Activated T-helper 1 cell treated with anti-CD3 and anti-CD28 coated beads, Interleukin-2, amount 50 U/mL, for 16 hours (primary cell): ENCODE measurements at places on chromosomes 13 and 19.
A peak's percentile ranks its signal among the peaks of the same experiment; 100 is the strongest.

DNA sequence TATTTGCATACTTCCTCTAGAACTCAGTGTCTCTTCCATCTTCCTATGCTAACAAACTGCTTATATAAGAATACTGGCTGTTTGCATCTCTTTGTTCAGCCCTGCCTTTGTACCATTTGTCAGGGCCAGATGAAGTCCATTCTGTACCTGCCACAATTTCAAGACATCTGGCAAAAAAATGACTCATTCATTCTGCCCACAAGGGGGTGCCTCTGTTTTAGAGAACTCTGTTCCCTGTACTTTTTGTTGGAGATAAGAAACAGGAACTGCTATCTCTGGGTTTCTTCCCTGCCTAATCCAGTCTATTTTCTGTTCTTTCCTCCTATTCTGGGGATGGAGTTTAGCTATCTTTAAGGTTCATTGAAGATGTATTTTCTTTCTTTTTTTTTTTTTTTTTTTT lies 23.0 kb downstream of the ZNF568 start:
- no peak for DNase-seq

DNA sequence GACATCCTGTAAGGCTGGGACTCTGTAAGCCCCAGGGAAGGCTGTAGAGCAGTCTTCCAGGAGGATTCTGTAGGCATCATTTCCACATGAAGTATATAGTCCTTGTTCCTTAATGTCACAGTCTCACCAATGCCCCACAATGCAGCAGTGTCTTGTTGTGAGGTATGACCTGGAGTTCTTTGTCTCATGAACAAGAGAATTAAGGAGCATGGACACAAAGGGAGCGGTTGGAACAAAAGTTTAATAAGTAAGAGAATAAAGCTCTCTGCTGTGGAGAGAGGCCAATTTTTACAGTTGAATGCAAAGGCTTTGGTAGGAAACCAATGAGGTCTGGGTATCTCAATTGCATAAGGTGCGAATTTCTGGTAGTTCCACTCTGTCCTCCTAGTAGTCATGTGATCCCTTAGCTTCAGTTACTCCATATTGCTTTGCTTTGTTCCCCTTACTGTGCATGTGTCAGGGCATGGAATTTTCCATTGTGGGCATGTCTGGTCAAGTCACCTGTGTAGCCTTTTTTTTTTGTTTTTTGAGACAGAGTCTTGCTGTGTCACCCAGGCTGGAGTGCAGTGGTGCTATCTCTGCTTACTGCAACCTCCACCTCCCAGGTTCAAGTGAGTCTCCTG lies 124.3 kb upstream of the TMTC4 start:
- no peak for DNase-seq

DNA sequence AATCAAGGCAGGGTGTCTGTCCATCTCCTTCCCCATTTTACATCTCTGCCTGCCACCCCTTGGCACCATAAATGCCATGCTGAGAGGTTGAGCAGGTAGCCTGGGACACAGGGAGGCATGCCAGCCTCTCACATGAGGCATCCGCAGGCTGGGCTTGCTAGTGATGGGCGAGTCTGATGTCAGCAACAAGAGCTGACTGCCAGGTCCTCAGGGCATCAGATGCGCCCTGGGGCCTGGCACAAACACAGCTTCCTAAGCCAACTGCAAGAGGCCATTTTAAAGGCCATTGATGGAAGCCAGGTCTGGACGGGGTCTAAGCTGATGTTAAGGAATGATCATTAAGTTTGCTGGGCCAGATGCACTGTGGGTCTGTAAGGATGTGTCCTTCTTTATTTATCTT lies 34.6 kb downstream of the MYH14 start:
- no peak for DNase-seq

DNA sequence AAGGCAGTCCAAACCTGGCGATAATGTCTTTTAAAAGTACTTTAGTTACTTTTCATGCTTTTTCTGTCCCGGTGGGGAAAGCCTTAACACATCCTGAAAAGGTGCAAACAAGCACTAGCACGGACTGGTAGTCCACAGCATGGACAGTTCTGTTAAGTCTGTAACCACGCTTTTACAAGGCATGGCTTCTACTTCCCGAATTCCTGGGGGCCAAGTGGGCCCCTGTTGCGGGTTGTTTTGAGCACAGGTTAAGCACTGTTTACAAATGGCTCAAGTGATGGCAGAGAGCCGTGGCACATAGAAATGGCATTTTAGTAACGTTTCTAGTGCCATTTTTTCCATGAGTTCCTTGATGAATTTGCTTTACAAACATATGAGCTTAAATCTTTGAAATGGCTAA lies 37.6 kb downstream of the ZNF493 start:
- no peak for DNase-seq

DNA sequence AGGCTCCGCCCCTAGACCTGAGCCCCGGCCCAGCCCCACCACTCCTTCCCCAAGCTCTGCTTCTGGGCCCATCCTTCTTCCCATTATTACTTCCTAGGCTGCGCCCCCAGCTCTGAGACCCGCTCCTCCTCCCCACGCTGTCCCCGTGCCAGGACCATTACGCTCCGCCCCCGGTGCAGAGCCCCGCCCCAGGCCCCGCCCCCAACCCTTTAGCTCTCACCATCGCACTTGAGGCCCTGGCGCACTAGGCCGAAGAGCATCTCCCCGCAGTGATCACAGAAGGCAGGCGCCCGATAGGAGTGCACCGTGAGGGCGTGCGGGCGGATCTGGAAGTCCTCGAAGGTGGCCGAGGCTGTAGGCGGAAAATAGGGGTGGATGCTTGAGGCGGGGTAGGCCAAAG lies 6.2 kb downstream of the PRKD2 start:
- DNase-seq = no peak

DNA sequence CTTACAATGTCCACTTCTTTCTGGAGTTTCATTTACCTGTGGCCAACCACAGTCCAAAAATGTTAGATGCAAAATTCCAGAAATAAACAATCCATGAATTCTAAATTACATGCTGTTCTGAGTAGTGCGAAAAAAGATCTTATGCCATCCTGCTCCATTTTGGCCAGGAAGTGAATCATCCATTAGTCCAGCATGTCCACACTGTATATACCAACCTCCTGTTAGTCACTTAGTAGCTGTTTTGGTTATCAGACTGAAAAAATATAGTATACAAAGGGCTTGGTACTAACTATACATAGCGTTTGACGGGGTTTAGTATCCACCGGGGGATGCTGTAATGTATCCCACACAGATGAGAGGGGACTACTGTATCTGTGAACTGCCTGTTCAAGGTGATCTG lies 618.0 kb upstream of the ARGLU1 start:
- DNase-seq = no peak

DNA sequence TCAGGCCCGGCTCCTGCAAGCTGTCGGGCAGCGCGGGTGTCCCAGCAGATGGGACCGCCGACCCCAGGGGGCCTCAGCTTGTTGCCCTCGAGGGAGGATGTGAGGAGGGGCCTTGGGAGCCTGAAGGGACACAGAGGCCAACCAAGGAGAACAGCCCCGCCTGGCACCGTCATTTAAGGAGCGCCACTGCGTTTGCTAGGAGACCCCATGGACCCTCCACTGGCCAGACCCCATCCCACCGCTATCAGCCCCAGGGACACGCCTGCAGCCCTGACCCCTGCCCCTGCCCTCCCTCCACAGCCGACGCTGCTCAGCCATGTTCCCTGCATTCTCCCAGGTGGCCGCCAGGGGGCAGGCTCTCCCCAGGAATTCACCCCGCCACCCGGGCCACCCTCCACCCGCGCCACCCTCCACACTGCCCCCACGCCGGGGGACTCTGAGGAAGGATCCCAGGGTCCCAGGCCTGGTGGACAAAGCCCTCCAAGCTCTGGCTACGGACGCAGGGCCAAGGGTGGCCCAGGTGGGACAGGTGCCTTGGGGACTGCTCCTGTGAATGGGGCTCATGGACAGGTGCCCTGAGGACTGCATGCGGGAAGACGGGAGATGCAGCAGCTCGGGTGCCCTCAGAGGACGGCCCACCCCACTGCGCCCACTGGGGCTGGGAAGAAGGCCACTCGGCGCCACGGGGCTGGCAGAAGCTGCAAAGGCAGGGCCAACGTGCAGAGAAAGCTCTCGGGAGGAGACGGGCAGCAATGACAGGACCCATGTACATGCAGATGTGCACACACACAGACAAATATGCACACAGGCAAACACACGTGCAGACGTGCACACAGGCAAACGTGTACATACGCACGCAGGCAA lies 34.4 kb downstream of the PIP5K1C start:
- DNase-seq = peak; percentile 69

- no peak for DNase-seq
Measured at GRCh38 chr19:45321848-45322247, 827 bp downstream of the CKM start.

DNA sequence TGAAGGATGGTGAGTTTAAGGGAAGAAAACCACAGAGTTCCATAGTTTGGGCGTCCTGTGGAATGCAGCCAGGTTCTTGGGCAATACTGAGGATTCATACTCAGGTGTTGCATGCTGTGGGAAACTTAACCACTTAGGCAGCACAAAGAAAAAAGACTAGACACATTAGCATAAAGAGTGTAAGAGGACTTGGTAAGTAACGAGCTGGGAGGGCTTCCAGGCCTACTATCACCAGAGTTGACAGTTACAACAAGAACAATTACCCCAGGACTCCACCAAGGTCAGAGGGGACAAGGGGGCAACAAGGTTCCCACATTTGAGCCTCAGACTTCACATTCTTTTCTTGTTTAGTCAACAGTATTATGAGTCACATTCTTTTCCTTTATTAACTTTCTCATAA lies 33.2 kb downstream of the KCTD12 start:
- no peak for DNase-seq

DNA sequence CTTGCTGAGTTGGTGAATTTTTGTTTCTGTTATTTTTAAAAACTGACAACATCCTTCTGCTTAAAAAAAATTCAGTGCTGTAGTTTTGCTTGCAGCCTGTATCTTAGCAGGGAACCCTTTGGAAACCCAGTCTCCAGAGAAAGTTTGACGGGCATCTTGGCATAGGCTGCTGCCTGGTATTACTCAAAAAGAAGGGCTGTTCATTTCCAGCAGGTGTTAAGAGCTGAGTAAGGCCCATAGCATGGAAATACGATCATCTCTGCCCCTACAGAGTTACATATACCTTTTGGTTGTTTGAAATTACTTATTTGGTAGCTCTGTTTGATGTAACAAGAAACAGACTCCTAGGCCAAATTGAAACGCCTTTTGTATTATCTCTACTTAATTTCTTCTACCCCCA lies 41.5 kb downstream of the URI1 start:
- no peak for DNase-seq

DNA sequence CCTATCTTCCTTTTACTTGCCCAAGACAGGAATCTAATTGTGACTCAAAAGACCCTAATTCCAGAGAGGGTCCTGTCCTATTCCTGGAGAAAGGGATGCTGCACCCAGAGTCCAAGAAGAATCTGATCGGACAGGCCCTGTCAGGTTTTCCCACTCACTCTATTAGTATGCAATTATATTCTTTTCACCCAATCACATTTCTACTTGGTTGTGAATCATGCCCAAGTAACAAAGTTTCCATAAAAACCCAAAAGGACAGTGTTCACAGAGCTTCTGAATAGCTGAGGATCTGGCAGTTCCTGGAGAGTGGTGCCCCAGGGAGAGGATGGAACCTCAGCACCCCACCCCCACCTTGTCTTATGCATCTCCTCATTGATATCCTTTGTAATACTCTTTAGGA lies 135.3 kb upstream of the SLITRK5 start:
- no peak for DNase-seq

DNA sequence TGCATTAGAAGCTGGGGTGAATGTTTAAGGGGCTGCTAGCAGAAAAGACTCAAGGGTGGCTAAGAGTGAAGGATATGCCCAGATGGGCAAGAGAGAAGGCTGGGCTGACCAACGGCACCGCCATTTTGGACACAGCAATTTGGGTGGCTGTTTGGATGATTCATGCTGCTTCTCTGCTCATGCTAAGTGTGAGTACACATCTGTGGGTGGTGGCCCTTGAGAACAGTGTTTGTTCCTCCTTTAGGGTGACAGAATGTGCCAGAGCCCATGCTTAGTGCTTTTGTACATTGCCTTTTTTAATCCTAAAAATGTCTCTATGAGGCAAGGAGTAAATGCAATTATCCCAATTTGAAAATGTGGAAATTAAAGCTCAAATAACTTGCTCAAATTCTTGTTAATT lies 9.8 kb downstream of the CBY2 start:
- DNase-seq = no peak

DNA sequence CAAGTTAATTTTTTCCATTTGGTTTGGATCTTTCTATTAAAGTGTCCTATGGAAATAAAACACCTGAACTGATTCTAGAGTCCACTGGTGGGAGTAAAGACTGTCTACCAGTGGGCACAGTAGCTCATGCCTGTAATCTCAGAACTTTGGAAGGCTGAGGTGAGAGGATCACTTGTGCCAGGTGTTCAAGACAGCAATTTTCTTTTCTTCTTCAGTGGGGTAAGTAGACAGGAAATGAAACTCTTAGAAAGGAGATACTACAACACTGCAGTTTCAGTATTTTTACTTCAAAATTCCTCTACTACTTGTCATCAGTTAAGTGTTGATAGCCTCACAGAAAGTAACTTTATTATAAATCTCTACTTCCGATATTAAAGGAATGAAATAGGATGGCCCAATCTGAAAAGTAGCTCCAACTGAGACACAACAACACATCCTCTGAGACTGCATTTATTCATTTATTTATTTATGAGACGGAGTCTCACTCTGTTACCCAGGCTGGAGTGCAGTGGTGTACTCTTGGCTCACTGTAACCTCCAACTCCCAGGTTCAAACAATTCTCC lies 26.3 kb downstream of the DNMT1 start:
- DNase-seq = no peak

DNA sequence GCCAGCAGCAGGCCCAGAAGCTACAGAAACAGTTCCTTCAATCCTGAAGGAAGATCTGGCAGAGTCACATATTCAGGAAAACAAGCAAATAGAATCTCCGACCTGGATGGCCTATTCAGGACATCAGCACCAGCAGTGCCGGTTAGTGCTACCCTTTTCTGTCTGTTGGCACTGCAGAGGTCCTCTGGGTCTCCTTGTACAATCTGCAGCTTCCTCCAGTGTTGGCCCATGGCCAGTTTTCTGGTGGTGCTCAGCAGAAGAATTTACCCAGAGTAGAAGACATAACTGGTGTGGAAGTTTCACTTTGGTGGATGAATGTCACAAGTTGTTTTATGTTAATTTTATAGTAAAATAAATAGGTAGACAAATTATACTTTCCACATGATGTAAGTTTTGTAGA lies 498.1 kb downstream of the COG6 start:
- DNase-seq = no peak

- no peak for DNase-seq
Measured at GRCh38 chr13:61410669-61411297, 4.9 kb downstream of the PCDH20 start.

- no peak for DNase-seq
Measured at GRCh38 chr13:108663710-108664109, 34.3 kb downstream of the MYO16 start.
